PC-3 (cell line): ENCODE measurements at places on chromosomes 4 and X.

DNA sequence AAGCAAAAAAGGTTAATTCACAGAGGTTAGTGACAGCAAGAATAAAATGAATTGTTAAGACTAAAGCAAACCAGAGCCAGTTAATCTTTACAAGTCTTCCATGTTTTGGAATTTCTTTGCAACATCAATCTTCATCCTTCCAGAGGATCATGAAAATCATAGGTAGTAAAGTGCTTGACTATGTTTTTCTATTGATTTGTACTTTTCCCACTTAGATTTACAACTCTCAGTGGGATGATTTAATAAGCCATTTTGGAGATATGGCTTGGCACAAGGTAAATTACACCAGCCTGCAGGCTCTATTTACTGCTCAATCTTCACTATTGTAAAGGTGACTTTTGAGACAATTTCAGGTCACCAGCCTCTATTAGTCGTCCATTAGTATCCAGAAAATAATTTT, 26.5 kb downstream of the MSL3 start:
- DNase-seq: no peak

DNA sequence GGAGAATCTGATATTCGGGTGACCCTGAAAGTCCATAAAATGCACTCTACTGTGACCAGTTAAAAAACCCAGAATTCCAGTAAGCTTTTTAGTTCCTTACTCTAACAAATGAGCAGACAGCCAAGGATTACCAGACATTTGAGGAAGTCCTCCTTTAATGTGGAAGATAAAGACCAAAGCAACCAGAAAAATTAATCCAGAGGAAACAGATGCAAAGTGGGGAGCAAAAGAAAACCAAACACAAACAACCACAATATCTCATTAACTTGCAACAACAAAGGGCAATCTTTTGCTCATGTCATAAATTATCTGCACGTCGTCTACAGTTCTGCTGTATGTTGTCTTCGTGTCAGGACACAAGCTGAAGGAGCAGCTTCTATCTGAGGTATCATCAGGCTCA, 164.4 kb downstream of the PJA1 start:
- no peak for DNase-seq

GRCh38 chrX:131827935-131828334, 195.2 kb upstream of the STK26 start:
- DNase-seq: peak; percentile 55

GRCh38 chr4:85789241-85789640, 314.3 kb downstream of the ARHGAP24 start:
- DNase-seq: no peak
